Right ventricle myocardium superior (tissue), 1 donor: ENCODE measurements at places on chromosomes 7 and 10. TPM values are rescaled to one million over a fixed set of nuclear protein-coding genes. Genes with fewer than 3 reads are reported as not detected.

P4HA1 gene
- total RNA-seq: 79.2 TPM

LLCFC1 gene
- not detected for total RNA-seq

DNA sequence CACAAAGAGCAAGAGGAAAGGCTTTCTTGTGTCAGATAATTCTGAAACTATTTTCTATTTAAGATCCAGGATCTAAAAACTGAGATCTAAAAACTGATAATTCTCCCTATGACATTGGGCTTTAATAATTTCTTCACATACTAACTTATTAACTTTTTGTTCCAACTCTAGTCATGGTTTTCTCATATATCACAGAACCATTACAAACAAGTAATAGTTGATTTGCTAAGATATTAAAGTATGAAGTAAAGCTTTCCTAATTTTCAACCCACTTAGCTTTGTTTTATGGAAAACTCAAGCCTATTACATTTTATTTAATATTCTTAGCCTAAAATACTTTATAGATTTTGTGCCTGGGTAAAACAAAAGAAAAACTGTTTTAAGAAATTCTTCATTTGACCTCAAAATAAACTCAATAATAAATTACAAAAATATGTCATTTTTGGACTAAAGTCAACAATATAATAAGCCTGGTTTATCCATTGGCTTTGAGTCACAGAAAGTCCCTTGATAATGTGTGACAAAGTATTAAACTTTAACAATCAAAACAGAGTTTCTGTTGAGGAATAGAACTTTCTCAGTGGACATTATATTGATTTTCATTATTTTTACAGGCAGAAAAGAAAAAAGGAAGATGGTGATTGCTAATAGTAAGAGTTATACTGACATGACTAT is 1142.9 kb upstream of the SORCS1 start:
- no peak for DNase-seq

DNA sequence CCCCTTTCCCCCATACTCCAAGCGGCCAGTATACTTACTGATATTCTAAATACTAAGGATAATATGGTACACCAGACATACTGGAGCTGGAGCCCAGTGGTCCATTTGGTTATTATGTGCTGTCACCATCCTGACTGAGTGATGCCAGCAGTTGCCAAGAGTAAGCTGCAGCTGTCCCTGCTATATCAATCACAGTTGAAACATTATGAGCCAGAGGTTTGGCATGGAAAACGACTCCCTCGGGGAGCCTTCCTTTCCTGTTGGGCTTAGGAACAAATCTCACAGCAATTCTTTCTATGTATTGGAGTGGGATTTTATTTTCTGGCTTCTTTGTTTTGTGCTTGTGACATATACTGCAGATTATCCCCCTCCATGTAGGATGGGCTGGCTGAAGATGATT is 32.6 kb downstream of the STRIP2 start:
- DNase-seq: no peak

- no peak for DNase-seq
Observed at GRCh38 chr7:71535616-71536015, 403.7 kb downstream of the GALNT17 start.

DNA sequence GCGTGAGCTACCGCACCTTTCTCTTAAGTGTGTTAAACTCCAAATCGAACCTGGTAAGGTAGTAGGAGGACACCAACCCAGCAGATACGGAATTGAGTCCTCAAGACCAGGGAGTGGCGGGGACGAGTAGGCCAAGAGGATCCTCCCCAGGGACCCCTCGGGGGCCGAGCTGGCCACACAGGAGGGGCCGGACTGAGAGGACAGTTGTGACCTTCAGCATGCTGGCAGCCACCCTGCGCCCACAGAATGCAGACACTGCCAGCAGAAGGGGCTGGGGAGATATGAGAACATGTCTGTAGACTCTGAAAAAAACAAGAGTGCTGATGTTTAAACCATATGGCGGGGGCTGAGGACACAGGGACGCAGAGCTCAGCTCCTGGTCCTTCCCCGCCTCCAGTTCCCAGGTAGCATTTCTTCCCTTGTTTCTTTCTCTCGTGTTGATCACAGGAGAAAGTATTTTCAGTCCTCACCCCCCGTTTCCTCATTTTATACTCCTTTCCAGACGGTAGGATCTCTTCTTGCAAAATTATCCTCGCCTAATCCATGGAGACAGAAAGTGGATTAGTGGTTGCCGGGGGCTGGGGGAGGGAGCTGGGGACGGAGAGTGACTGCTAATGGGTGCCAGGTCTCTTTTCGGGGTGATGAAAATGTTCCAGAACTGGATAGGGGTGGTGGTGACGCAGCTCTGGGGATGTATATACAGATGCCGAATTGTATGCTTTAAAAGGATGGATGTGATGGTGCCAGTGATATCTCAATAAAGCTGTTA is 11.5 kb upstream of the UNCX start:
- no peak for DNase-seq

GRCh38 chr7:117164620-117165019 is 158.2 kb downstream of the WNT2 start:
- DNase-seq: no peak

DNA sequence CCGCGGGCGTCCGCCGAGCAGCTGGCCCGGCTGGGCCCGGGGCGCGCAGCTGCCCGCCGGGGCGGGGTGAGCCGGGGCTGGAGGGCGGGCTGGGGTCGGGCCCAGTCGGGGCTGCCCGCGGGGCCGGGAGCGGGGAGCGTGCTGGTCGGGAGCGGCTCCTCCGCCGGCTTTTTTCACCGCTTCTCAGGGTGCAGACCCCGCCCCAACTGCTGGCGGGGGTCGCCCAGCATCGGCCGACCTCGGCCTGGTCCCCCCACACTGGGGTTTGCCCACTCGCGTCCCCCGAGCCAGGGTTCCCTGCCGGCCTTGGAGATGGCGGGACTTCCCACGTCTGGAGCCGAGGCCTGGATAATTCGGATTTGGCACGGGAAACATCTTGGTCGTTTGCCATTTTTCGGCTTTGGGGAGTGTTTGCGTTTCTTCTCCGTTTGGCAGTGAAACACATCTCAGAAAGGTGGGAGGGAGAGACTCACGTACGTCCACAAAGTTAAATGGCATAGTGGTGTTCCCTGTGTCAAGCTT is 432 bp downstream of the TMEM248 start:
- peak; percentile 49 for DNase-seq
